ENCODE measurements at places on chromosomes 5 and 9.

- DNase-seq, result no peak
These were observed 33.9 kb downstream of the PTBP3 start for GRCh38 chr9:112299514-112299913.

- DNase-seq, result no peak
These were observed 123.1 kb downstream of the LIFR start for GRCh38 chr5:38433160-38433861.

DNA sequence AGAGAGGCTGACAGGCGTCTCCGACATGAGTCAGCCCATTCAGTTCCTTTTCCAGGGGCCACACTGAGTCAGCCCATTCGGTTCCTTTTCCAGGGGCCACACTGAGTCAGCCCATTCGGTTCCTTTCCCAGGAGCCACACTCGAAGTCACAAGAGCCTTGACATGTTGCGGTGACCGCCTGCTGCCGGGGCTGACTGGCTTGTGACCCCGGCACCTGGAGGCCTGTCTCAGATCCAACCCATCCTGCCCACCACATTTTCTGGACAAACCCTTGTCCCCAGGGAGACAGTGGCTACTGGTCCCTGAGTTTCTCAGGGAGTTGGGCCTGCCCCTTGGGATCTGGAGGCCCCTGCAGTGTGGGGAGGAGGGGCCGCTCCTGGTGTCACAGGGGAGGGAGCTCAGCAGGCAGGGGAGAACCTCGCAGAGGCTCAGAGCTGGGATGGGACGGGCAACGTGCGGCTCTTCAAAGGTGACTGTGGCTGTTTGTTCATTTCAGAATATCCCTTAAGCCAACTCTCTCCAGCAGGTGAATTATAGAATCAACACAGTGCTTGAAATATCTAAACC lies 40.5 kb upstream of the LPCAT1 start:
- DNase-seq, result no peak

DNA sequence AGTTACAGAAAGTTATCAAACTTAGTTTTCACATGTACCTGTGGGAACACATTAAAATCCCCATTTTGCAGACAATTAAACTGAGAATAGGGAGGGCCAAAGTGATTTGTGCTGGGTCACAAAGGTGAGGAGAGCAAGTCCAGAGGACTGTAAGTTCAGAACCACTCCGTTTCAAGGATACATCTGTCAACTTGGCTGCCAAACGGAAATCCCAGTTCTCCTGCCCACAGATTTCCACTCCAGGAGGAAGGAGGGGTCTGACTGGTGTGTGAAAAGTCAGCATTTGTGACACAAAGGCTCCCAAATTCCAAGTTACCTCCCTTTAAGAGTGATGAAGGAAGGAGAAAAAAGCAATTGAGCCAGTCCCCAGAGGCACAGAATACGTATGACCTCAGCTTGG lies 42.3 kb downstream of the PRELID2 start:
- DNase-seq, result no peak

GRCh38 chr9:122370303-122370702 lies 521 bp upstream of the PTGS1 start:
- no peak for DNase-seq

DNA sequence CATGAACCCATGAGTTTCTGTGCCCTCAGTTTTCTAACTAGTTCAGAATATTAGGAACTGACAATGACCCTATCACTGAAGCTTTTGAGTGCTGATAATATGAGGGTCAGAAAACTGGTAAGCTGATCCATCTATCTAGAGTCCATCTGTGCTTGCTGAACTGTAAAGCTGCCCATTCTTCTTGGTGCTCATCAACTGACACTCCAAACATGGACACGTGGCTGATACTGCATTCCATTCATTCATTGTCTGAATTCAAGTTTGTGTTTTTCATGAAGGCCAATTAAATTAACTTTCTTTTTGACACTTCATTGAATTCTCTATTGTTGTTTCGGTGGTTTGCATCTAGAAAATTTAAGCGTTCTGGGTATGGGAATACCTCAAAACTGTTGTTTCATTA lies 17.6 kb downstream of the NREP start:
- DNase-seq, result no peak

- DNase-seq, result no peak
These were observed 946.3 kb upstream of the COX7C start for GRCh38 chr5:85671223-85671970.

GRCh38 chr5:146660376-146660960 lies 144.5 kb upstream of the GPR151 start:
- no peak for DNase-seq

GRCh38 chr5:61332358-61332749 lies 296 bp downstream of the ZSWIM6 start:
- DNase-seq, result peak; percentile 8

DNA sequence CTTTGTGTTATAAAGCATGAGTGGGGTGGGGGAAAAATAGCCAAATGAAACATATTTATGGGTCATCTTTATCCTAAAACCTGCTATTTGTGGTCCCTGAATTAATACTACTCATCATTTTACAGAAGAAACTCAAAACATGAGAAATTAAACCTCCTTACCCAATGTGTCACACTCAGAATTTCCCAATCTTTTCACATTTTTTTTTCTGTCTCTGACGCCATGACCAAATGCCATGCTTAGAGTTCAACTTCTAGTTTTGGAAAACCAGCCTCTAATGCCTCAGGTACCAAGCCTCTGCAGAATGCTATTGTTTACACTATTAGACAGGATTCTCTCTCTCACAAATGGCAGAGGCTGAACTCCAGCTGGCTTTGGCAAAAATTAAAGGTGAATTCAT lies 505.5 kb upstream of the WWC1 start:
- no peak for DNase-seq

DNA sequence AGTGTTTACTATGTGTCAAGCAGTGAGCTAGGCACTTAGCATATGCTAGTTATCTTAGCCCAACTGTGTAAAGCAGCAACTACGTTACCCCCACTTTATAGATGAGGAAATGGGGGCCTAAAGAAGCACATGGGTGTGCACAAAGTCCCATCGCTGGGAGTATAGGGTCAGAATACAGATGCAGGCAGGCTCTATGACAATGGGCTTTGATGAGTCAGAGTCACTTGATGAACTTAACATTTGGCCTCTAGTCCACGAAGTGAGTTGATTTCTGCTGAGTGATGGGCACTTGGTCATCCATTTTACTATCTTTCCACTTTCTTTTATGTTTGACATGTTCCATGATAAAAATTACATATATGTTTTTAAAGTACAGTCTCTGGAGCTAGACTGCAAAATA lies 204.3 kb downstream of the TRIM32 start:
- no peak for DNase-seq

- DNase-seq, result no peak
These were observed 74.1 kb upstream of the TMED7 start for GRCh38 chr5:115699967-115700366.

DNA sequence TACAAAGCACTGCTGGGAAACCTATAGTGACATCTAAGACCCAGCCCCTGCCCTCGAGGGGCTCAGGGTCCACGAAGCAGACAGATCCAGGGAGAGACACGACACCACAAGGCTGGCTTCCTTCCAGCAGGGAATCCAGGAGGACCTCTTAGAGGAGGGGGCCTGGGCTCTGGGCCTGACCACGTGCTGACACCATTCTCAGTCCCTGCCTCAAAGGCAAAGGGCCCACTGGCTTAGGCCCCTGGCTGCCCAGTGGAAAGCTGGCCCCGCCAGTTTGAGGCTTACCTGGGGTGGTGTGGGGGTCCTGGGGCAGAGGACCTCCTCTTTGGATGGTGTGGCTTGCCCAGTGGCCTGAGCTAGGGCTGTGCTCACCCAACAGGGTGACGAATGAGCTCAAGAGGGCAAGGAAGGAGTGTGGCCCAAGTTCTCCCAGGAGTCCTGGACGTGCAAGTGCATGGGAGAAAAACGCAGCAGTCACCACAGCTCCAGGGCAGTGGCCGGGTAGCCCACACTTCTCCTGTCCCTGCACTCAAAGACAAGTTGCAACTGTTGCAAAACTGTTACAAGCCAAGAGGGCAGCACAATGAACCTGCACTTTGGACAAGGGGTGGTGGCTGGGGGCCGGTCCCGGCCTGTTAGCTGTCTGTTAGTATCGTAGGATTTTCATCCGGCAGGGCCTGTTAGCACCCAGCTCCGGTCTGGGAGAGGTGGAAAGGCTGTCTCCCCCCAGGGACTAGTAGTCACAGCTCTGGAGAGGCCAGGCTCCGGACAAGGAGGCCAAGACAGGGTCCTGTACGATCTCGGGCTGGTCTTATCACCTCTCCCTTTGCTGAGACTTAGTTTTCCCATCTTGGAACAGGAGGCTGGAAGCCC lies 1.5 kb upstream of the SARDH start:
- DNase-seq, result no peak

DNA sequence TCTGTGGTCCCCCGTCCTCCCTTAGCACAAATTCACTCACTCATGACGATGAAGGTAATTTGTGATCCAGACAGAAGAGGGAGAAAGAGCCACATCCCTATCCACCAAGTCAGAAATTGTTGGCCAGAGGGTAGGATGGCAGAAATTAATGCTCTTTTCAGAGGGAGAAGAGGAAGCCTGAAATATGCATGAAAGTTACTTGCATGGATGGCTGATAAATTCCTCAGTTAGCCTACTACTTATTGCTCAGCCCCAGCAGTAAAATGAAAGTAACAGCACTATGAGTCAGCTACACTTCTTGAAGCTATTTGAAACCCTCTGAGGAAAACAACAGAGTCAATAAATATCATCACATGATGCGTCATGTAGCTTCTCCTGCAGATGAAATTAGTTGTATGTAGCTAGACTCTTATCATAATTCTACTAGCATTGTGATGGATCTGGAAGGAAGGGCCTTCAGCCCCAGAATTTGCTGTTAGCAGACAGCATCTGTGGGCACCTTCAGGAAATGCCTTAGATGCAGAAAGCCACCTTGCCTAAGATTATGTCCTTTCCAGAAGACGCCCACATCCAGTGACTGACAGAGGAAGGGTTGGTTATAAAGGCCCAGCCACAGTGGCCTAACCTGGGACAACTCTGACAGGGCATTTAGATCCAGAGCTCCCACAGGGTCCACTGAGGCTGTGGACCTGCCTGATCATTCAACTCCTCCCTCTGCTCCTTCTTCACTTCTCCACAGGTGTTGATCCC lies 81.2 kb upstream of the CCDC112 start:
- no peak for DNase-seq

GRCh38 chr5:174430940-174431339 lies 293.4 kb upstream of the MSX2 start:
- no peak for DNase-seq

GRCh38 chr9:129629251-129629820 lies 3.4 kb downstream of the NTMT1 start:
- DNase-seq, result no peak

GRCh38 chr9:131927091-131927490 lies 152.6 kb downstream of the MED27 start:
- DNase-seq, result no peak

- no peak for DNase-seq
These were observed 21.9 kb downstream of the FBXO10 start for GRCh38 chr9:37554318-37554717.

DNA sequence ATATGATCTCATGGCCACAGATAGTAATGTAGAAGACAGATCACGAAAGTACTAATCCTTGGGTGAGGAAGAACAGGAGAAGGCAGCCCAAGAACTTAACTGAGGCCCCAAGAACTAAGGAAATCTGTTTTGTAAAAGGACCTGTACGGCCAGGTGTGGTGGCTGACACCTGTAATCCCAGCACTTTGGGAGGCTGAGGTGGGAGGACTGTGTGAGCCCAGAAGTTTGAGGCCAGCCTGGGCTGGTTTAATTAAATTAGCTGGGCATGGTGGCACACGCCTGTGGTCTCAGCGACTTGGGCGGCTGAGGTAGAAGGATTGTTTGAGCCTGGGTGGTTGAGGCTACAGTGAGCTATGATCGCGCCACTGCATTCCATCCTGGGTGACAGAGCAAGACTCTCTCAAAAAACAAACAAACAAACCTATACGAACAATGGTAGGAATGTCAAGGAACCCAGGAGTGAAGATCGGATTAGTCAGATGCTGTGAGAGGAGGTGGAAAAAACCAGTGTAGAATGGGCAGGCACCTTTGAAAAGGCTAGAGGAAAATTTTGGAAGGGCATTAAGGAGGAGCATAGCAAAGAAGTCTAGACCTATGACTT lies 283.8 kb upstream of the DMRT1 start:
- DNase-seq, result no peak

- DNase-seq, result no peak
These were observed 6.3 kb upstream of the CCNB1 start for GRCh38 chr5:69160651-69161050.

GRCh38 chr9:85056203-85056572 lies 386.7 kb downstream of the NTRK2 start:
- no peak for DNase-seq

GRCh38 chr5:64869419-64869818 lies 100.7 kb downstream of the CWC27 start:
- DNase-seq, result no peak

DNA sequence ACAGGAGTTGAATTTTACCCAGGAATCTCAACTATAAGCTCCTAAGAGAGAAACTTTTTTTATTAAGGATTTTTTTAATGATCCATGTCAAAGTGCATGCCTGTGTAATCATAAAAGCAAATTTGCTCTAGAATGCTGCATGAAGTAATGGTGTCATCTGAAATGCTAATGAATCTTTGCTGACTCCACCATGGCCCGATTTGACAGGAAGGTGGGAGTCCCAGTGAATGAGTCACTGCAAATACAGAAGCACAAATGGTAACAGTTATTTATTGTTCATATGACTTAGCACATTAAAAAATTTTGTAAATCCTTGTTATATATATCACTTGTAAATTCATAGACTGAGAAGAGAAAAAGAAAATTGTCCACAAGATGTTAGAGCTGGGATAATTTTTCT lies 341.3 kb downstream of the RASEF start:
- DNase-seq, result no peak

DNA sequence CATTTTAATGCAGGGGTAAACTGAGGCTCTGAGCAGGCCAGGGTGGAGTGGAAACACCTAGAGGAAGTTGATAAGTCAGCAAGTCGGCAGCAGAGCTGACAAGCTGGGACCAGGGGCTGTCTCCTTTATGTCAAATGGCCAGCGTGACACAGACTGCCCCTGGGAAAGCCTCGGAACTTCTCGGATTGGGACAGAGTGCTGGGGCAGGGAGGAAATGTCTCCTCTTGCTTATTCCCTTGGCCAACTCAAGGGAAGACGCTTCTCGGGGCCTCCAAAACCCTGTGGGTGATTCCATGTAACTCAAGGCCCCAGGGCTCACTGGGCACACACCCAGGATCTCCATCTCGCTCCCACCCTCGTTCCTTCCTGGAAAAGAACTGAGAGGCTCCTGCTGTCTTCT lies 25.4 kb upstream of the ANXA6 start:
- no peak for DNase-seq

GRCh38 chr9:37953206-37953774 lies 49.4 kb upstream of the SLC25A51 start:
- DNase-seq, result no peak

- no peak for DNase-seq
These were observed 14.0 kb upstream of the PHYHD1 start for GRCh38 chr9:128906741-128907140.

GRCh38 chr9:38371495-38371894 lies 21.0 kb upstream of the ALDH1B1 start:
- no peak for DNase-seq

- DNase-seq, result no peak
These were observed 21.1 kb downstream of the CARTPT start for GRCh38 chr5:71740015-71740753.
